A673 (cell line): ENCODE measurements at places on chromosomes 11 and 22. TPM values are rescaled to one million over a fixed set of nuclear protein-coding genes. Genes with fewer than 3 reads are reported as not detected.

DNA sequence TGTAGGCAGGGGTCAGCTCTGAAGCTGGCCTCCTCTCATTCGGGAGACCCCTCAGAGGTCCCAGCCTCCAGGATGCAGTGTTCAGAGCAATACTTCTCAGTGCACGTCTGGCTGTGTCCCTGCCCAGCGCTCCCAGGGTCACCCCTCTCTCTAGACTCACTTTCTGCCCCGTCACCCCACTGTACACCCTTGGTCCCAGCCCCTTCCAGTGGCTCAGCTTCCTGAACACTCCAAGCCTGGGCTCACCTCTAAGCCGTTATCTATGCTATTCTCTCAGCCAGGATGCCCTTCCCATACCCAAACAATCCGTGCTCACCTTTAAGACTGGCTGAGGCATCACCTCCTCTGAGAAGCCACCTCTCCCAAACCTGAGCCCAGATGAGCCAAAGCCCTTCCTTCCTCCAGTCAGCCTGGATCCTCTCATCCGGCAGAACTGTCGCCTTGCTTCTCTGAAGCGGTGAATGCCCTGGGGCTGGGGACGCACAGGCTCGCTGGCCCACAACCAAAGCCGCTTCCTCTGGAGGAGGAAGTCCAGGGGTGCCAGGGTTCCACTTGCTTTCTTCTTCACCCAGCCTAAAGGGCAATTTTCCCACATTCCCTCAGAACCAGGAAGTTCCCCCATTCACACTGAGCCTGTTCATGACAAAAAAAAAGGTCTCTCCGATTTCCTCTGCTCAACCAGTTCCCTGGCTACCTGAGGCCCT lies 13.7 kb upstream of the CDKN1C start:
- H3K4me1 ChIP-seq, result peaks cover 15% of the 10 kb centered on the region
- no peak overlapping the region for H3K4me3 ChIP-seq
- H3K36me3 ChIP-seq, result no peaks in the 10 kb centered on the region
- no peak overlapping the region for H3K27ac ChIP-seq
- DNase-seq, result no peak

DNA sequence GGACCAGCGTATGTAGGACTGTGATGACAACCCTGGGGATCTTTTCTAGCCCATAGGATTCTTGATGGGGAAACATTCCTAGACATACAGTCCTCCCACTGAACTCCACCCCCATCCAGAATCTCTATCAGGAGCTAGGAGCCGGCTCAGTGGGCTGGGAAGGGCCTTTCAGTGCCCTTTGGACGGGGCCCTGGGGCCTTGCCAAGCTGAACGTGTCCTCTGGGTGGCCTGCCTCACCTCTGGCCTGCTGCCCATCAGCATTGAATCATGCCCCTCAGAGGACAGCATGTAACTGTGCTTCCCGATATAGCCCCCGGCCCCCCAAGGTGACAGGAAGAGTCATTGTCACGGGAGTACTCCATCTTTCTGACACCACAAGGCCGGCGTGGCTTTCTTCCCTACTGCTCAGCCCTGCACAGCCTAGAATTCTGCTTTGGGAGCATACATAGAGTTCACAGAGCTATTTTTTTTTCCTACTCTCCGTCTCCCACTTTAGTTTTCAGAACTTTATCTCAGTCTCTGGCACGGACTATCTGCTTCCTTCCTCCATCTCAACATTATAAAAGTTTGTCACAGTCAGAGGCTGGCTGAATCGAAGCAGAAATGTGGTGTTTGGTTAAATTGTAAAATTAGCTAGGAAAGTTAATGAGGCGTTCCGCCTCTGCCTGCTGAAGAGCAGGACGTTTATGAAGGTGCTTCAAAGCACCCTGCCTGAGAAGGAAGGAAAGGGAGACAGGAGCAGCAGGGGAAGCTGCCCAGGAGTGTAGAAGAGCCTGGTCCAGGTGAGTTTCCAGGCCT lies 111.9 kb downstream of the ZBTB16 start:
- no peak overlapping the region for H3K27ac ChIP-seq
- H3K27me3 ChIP-seq, result no peaks in the 10 kb centered on the region
- DNase-seq, result no peak

DNA sequence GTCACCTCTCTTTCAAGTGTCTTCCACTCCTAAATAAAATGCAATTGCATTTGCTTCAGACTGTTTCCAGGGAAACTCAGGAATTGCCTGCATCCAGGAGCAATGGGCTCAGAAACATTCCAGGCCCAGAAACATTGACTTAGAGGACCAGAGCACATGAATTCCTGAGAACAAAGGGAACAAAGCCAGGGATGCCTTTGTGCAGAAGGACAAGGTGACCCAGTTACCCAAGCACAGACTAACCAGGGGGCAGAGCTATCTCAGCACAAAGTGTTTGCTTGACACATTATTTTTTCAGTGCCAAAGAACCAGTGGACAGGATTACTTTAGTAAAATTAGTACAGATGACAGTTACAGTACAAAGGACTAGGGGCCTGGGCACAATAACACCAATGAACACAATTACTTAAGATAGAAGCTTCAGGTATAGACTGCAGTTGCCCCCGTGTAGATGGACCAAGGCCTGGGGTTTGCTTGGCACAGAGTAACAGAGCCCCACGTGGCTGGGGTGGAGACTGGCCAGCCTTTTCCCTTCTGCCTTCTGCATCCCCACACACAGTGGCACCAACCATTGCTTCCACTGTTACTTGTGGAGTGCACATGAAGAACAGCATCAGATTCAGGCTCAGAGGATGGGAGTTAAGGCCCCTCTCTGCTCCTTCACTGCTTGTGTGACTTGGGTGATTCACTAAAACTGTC lies 500.8 kb downstream of the INSC start:
- no peaks in the 10 kb centered on the region for H3K4me1 ChIP-seq
- no peaks in the 10 kb centered on the region for H3K27me3 ChIP-seq
- no peak overlapping the region for H3K4me3 ChIP-seq
- H3K36me3 ChIP-seq, result no peaks in the 10 kb centered on the region

GRCh38 chr22:44165286-44165874 lies 15.3 kb upstream of the PARVG start:
- H3K36me3 ChIP-seq, result no peaks in the 10 kb centered on the region
- no peaks in the 10 kb centered on the region for H3K27me3 ChIP-seq
- no peak overlapping the region for H3K27ac ChIP-seq
- no peak for DNase-seq
- H3K4me3 ChIP-seq, result no peak overlapping the region

DNA sequence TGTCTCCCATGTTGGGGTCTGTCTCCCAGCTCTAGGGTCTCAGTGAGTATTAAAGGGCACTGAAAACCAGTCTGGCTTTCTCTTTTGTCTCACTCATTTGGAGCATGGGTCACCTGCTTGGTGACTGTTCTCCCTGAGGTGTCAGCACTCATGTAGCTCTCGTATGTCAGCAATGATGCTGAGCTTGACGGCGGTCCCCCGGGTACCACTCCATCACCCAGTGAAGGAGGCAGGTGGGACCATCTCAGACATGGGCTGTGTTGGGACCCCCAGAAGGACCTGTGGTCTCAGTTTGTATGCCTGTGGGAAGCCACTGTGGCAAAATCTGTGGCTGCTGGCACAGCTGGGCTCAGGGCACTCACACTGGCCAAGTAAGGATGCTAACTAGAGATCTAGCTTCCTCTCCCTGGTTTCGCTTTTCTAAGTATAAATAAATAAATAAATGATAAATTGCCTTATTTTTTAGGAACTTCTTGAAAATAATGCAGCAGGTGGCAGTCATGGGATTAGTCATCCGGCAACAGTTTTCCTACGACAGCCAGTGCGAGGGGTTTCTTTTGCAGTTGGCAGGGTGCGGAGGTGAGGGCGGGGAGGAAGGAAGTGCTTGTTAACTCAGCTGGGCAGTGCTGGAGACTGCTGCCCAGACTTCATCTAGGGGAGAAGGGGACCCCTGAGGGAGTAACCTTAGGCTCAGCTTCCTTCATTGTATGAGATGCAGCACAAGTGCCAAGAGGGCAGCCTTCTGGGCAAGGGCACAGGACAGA lies 48.8 kb downstream of the OSBP2 start:
- no peaks in the 10 kb centered on the region for H3K27me3 ChIP-seq
- DNase-seq, result no peak
- H3K36me3 ChIP-seq, result no peaks in the 10 kb centered on the region
- no peaks in the 10 kb centered on the region for H3K4me1 ChIP-seq
- H3K4me3 ChIP-seq, result no peak overlapping the region

- H3K36me3 ChIP-seq, result no peaks in the 10 kb centered on the region
- no peaks in the 10 kb centered on the region for H3K27me3 ChIP-seq
- H3K27ac ChIP-seq, result no peak overlapping the region
- no peaks in the 10 kb centered on the region for H3K4me1 ChIP-seq
- no peak overlapping the region for H3K4me3 ChIP-seq
- DNase-seq, result no peak
Observed at GRCh38 chr11:62012451-62012831, 45.0 kb upstream of the FTH1 start.

- H3K4me1 ChIP-seq, result no peaks in the 10 kb centered on the region
- H3K36me3 ChIP-seq, result no peaks in the 10 kb centered on the region
- no peak for DNase-seq
- H3K27ac ChIP-seq, result no peak overlapping the region
Observed at GRCh38 chr11:7522121-7522520, 8.3 kb downstream of the PPFIBP2 start.

- no peak overlapping the region for H3K4me3 ChIP-seq
- no peaks in the 10 kb centered on the region for H3K36me3 ChIP-seq
- H3K27ac ChIP-seq, result no peak overlapping the region
- no peak for DNase-seq
Observed at GRCh38 chr22:50678218-50678650, 5.6 kb downstream of the SHANK3 start.

The GPHA2 gene
- not detected in 2 replicates for total RNA-seq

The BANF1 gene
- total RNA-seq, result 541 and 556 TPM in 2 replicates

The BUD13 gene
- 38.7 and 39.4 TPM in 2 replicates for total RNA-seq
